Eye (tissue), 1 donor: ENCODE measurements at places on chromosomes 4 and X.

DNA sequence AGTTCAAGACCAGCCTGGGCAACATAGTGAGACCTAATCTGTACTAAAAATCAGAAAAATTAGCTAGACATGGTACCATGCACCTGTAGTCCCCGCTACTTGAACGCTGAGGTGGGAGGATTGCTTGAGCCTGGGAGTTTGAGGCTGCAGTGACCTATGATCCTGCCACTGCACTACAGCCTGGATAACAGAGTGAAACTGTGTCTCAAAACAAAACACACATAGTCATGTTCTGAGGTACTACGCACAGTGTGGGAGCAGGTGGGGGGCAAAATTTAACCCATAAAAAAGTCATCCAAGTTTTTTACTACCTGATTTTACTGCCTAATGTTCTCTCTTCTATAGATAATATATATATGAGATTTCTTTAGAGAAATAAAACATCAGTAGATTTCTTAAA is 28.4 kb downstream of the HSPA4L start:
- no peak for DNase-seq

GRCh38 chrX:81215685-81216084 is 13.8 kb downstream of the SH3BGRL start:
- no peak for DNase-seq

DNA sequence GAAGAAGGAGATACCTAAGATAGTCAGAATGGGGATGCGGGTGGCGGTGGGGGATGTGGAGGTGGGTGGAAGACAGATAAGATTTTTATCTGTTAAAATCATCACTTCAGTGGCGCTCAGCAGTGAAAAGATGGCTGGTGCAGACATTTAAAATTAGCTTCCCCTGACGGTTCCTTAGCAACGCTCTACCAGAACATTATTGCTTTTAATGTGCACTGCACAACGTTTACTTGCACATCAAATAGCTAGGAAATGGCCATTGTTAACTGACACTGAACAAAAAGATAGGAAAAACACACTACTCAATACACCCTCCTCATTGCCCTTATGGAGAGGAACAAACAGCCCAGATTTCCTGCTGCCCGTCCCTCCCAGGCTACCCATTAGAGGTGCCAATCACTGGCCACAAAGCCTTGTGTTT is 61.0 kb upstream of the FTHL17 start:
- DNase-seq: no peak

DNA sequence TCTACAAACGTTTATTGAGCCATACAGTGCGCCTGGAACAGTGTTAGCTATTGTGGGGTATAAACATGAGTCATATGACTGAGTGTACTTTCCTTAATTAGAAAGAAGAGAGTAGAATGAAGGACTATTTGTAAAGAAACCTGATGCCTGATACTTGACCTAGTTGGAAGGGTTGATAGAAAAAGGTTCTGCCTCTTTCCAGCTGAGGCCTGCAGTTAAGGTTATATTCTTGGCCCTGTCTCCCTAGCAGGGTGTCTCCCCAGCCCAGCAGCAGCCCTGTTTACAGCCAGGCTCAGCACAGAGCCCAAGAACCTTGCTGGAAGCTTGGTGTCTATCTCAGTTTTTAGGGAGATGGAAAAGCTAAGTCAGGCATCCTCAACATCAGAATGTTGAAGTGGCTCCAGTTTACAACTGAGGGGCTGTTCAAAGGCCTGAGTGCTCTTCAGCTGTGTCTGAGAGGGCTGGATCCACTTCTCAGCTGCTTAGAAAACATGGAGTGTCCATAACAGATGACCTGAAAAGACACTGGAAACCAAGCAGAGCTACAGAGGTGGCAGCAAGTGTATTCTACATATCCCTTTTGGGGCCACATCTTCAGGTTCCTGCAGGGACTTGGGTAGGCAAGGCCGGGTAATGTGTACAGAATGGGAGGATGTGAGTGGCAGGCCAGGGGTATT is 21.6 kb downstream of the NYX start:
- no peak for DNase-seq

GRCh38 chrX:40495659-40496058 is 85.1 kb upstream of the ATP6AP2 start:
- no peak for DNase-seq

GRCh38 chr4:110124711-110125110 is 73.7 kb downstream of the ELOVL6 start:
- DNase-seq: peak; percentile 48

GRCh38 chr4:125432078-125432477 is 117.3 kb downstream of the FAT4 start:
- no peak for DNase-seq

GRCh38 chr4:180567080-180567479 is 1676.1 kb upstream of the TENM3 start:
- no peak for DNase-seq

DNA sequence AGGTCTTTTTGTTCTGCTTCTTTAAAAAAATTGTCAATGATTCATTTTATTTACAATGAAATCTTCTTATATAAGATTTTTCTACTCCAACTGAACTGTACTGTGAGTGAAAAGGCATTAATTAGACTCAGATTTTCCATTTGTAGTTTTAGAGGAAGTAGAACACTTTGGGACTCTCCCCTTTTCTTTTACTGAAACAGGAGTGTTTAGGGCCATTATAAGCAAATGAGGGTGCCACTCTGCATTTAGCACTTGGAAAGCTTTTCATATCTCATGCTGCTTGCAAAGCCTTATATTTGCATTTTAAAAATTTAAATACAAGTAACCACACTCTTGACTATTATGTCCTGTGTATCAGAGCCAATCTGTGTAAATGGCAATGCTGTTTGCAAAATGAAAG is 584.3 kb downstream of the KLHL13 start:
- DNase-seq: no peak

- no peak for DNase-seq
These were observed 10.2 kb upstream of the TMEM185A start for GRCh38 chrX:149641835-149642234.

GRCh38 chr4:80594701-80595100 is 259.2 kb downstream of the CFAP299 start:
- no peak for DNase-seq

GRCh38 chr4:155085843-155086530 is 122.4 kb upstream of the NPY2R start:
- DNase-seq: no peak

DNA sequence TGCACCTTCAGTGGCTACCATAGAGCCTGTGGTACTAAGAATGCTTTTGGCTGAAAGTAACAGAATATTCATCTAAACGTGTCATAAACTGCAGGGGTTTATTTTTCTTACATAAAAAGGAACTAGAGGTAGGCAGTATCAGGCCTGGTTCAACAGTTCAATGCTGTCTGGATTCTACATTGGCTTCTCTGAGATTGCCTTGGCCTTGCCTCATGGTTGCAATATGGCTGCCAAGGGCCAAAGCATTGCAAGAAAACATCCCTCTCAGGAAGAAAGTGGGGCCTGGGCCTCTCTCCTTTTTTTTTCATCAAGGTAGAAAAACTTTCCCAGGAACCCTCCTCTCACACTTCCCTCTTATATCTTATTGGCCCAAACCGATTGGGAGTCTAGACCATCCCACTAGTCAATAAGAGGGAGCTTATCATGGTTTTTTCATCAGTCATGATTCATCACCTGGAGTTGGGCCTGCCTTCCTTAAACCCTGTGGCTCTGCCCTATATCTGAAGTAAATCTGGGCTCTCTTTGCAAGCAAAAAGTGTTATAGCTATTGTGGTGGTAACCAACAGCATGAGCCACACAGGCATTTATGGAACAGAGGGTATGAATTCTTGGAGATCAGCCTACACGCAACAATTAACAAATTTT is 1.8 kb upstream of the DOCK11 start:
- DNase-seq: no peak

- DNase-seq: peak; percentile 1
These were observed 160.7 kb downstream of the MOSPD2 start for GRCh38 chrX:15033917-15034316.

DNA sequence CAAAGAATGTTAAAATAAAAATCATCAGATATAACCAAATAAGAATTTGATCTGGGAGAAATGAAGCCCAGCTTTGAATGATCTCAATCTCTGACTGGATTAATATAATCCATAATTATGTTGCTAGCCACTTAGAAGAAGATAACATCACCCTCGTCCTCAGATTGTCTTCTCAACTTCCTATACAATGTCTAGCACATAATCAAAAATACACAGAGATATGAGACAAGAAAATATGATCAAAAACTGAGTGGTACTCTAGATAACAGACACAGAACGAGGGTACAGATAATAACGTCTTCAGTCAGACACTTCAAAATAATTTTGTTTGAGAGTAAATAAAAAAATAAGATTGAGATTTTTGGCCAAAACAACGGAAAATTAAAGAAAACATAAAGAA is 47.1 kb downstream of the EVC2 start:
- DNase-seq: no peak

DNA sequence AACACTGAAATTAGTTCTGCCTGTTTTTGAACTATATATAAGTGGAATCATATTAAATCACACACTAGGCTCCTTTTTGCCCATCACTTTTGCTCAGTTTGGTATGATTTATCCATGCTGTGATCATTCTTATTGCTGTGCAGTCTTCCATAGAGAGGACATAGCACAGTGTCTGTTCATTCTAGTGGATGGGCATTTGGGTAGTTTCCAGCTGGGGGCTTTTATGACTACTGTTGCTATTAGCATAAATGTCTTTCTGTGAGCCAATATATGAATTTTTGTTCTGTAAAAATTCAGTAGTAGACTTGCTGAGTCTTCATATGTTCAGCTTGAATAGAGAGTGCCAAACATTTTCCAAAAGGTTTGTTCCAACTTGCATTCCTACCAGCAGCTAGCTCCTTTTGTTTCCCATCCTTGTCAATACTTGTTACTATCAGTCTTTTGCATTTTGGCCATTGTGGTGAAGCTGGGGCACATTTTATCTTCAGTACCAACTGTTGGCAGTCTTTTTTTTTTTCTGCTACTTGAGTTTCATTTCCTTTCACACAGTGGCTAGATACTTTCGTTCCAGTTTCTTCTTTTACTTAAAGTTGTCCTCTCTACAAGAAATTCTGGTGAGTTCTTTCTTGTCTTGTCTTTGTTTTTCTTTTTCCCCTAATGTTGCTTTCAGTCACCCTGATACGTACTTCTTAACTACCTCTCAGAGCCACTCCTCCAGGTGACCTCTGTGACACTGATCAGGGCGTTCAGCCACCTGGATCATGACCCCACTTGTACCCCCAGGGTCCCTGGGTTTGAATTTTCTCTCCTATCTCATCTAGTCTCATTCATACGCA is 87.0 kb downstream of the ANXA3 start:
- peak; percentile 44 for DNase-seq

DNA sequence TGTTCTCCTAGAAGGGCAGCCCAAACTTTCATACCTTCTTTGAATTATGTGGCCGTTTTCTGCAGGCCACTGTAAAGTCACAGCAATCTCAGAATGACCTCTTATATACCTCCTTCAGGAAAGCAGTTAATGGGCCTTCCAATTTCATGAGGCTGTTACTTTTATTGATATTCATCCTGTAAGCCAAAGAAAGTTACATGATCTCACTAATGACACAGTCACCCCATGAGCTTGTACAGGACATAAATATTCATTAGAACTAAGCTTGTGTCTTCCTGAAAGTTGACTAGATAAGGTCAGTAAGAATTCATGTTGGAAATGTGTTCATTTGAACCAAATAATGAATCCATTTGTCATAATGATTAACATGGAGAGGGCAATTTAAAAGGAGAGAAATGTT is 283.1 kb upstream of the NWD2 start:
- no peak for DNase-seq

DNA sequence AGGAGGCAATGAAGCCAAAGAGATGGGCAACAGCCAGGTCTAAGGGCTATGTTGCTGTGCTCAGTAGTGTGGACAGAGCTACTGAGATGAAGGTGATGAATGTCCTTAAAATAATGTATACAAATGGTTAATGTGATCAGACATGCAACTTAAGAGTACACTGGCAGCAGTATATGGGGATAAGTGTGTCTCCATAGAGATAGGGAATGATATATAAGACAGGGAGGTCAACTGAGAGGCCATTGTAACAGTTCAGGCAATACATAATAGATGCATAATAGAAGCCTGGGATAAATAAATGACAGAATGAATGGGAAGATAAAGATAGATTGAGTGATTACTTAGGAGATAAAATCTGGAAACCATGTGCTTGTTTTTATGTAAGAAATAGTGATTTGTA is 250.0 kb downstream of the CFAP299 start:
- DNase-seq: no peak

DNA sequence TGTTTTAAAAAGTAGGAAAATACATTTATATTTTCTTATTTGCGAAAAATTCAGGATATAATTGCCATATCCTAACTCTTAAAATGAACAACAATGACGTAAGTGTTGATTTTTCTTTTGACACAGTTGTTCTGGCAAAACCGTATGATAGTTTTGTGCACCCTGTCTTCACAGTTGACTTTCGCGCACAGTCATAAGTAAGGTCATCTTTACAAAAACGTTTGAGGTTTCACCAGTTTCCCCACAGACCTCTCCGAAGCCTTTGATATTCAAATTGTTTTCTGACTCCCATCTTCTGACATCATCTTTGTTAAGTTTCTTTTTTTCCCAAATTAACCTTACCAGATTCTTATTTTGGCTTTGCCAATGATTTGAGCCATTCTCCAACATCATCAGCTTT is 48.1 kb upstream of the ATXN3L start:
- no peak for DNase-seq

- no peak for DNase-seq
These were observed 23.4 kb upstream of the ACSL1 start for GRCh38 chr4:184849185-184849584.

DNA sequence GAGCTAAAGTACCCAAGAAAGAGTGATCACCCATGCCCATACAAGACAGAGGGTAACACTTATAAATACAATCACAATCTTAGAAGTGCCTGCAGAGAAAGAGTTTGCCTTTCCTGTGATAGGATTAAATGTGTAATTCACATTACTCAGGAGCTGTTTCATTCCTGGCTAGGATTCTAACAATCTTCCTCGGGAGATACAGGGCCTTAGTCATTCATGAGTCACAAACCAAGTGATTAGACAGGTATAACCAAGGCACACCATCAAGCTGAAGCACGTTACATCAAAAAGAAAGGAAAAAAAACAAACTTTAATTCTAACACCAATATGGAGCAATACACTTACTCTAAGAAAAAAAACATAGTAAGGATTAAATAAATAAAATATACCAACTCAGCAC is 14.9 kb downstream of the ABCG2 start:
- no peak for DNase-seq

DNA sequence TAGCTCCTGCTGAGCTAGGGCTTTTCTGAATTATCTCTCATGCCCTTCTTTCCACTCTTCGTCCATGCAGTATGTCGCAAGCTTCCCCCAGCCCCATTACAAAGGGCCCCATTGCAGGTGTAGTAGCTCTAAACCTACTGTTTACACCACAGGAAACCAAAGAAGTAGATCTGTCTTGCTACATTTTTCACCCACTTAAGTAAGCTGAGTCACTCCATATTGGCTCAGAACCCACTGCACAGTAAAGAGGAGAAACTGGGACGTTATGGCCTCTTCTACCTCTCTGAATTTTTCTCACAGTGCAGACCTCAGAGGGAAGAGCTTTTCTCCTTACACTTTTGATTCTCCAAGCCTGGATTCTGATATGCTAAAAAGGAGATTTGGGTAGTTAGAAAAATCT is 200.2 kb downstream of the SMARCA1 start:
- DNase-seq: no peak

- no peak for DNase-seq
These were observed 88.8 kb upstream of the GPC3 start for GRCh38 chrX:134074151-134074550.
